NCI-H1105 treated with DMSO at 0.1 percent for 48 hours (cell line): ENCODE measurements at places on chromosomes 3 and 15.

DNA sequence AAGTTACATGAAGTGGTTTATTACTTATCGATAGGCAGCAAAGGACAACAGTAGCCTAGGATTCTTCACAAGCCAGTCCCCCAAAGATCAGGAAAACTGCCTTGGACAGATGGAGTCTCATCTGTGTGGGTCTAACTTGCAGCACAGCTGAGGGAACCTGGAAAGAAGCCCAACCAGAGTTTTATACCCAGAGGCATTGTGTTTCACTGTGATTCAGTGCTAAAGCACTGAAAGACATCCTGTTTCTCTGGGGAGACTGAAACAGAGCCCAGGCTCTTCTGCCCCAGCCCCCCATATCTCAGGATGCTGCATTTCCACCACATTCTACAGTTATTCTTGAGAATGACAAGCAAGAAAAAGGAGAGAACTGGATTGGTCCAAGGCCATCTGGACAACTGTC is 48.2 kb upstream of the PYDC2 start:
- DNase-seq = no peak

DNA sequence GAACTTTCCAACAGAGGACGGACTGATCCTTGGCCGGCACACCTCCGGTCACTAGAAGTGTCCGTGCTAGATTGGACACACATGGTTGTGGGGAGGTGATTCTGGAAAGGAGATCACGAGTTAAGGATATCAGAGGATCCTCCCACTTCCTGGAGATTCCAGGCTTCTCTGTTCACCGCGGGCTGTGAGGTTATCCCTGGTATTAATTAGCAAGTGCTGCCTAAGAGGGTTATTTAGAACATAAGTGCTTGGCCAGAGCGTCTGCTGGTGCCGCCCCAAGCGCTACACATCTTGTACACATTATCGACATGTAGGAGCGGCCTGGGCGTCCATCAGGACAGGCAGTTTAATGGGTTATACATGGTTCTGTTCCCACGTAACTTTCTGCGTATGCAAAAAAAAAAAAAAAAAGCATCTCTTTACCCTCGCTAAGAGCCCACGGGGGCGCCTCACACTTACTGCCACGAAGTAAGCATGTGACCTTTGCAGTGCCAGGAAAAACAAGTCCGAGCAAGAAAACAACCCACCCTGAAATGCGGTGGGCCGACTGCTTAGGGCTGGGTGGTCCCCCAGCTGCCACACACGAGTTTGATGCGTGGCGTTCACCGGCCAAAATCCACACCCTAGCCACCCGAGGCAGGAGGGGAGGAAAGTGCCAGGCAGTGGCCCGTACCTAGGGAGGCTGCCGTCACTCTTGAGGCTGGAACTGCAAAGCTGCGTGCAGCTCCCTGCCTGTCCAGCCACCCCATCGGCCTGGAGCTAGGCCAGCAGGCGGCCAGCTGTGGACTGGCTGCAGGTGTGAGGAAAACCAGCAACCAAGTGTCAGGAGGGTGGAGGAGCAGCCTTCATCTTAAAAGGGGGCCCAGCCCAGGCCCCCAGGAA is 78.0 kb downstream of the CPN2 start:
- peak; percentile 8 for DNase-seq

GRCh38 chr3:31166249-31166885 is 271.9 kb upstream of the GADL1 start:
- DNase-seq = no peak

GRCh38 chr3:40055956-40056355 is 246.5 kb downstream of the MYRIP start:
- DNase-seq = no peak

- no peak for DNase-seq
Observed at GRCh38 chr3:13414040-13414729, 5.9 kb downstream of the NUP210 start.
